Left hindlimb (tissue), 1 donor: ENCODE measurements at places on chromosomes 6 and 20.
A peak's percentile ranks its signal among the peaks of the same experiment; 100 is the strongest.

GRCh38 chr6:142387997-142388815 lies 86.4 kb downstream of the ADGRG6 start:
- no peak for DNase-seq

- peak; percentile 22 for DNase-seq
Observed at GRCh38 chr6:135603249-135603648, 105.7 kb upstream of the AHI1 start.

GRCh38 chr6:18493382-18493891 lies 106.3 kb downstream of the RNF144B start:
- no peak for DNase-seq

DNA sequence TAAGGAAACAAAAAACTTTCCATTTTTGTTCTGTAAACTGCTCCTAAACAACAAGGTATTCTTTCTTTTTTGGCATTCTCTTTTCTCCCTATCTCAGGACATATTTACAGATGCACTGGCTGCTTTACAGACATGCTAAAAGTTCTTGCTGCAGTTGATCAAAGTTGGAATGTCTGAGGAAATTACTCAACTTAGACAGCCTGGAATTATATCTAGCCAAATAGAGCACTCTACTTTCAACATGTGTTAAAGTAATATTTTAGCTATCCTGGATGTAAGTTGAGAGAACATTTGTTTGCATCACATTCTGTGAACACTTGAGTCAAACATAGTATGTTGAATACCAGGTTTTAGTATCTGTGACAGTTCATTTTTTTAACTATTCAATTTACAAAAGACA lies 24.8 kb downstream of the TASP1 start:
- DNase-seq: no peak

DNA sequence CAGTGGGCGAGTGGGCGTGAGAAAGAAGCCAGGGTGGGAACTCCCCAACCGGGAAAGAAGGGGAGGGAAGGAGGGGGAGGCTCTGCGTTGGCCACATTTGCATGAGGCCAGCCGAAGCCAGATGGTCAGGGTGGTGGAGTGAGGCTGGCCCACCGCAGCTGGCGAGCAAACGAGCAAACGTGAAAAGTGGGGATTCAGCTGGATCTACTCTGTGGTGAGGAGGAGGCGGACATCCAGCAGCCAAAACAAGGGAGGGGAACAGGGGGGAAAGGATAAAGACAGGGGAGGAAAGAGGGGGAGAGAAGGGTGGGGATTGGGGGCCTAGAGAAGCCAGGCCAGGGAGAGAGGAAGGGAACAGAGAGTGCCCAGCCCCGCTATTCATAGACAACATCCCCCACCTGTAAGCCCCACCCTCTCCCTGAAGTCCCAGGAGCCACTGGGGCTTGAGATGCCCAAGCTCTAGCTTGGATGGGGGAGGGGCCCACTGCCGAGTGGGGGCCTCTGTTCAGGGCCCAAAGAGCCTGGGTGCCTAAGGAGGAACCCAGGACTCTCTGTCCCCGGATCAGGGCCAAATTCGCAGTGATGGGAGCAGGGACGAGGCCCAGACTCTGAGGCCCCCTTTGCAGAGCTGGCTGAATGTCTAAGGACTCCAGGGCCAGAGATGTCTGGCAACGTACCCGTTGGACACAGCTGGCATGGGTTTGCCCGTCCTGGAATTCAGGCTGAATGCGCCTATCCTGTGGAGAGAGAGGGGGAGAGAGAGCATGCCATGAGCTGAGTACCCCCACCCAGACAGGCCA lies 45.1 kb downstream of the CPNE5 start:
- DNase-seq: peak; percentile 85

- no peak for DNase-seq
Observed at GRCh38 chr6:138821519-138821918, 25.6 kb downstream of the ECT2L start.

DNA sequence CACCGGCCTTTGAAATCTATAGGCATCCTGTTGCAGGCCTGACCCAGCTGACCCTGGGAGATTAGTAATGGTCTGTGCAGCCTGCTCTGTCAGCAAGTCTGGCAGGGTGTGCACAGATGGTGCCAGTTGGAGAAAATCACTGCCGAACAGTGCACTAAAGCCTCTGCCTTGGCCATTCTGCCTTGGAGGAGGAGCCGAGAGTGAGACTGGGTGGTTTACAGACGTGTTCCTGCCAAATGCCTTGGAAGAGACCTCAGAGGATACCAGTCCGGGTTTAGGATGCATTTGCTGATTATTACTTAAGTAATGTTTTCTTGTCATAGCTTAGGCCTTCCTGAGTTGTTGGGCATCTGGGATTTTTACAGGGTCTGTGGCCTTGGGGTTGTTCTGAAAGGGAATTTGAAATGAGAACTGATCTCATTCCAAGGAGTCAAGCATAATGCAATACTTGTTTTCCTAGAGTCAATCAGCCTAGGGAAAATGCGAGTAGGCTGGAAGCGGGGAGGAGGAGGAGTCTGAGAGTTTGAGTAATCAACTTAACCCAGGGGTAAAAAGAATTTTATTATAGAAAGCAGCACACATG lies 292.1 kb downstream of the SOX4 start:
- peak; percentile 82 for DNase-seq

GRCh38 chr6:148343047-148343782 lies 577 bp downstream of the SASH1 start:
- no peak for DNase-seq

GRCh38 chr6:122428781-122429180 lies 29.3 kb downstream of the HSF2 start:
- no peak for DNase-seq

- peak; percentile 88 for DNase-seq
Observed at GRCh38 chr6:100464903-100465700, at the start of gene SIM1. Gene SIM1, minus strand, starts transcription at chr6:100464921. Its CDS starts 1,453 bp downstream, at chr6:100463468.

DNA sequence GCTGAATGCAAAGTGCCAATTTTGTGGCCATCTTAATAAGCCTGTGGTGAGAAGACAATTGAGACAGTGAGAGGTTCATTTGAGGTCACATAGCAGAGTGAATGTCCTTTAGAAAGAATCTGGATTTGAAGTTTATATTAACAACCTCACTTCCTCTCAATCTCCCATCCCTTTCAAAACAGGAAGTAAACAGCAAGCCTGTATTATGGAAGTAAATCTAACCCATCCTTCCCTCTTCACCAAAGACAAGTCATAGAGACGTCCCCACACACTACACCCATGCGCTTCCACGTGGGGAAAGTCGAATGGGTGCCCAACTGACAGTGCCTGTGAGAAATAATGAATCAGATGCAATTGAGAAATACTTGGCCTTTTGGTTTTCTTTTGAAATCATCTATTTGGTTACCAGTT lies 28.8 kb upstream of the CCND3 start:
- DNase-seq: no peak

- no peak for DNase-seq
Observed at GRCh38 chr6:169263836-169264608, 10.4 kb upstream of the THBS2 start.

- no peak for DNase-seq
Observed at GRCh38 chr6:45690846-45691245, 313.1 kb upstream of the SUPT3H start.

DNA sequence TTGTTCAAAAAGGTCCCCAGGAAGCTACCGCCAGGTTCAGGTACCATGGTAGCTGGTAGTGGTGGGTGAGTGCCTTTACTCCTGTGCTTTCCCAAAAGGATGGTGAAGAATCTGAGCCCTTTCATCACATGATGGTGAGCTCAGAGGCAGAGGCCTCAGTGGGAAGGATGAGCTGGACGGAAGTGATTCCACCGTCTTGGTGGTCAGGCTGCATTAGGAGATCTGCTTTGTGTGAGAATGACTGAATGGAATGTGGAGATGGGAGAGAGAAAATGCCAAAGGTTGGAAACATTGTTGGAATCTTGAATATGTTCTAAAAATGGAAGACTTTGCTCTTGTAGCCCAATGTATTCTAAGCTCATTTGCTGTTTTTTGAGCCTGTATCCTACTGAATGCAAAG lies 108.1 kb upstream of the SCP2D1 start:
- DNase-seq: no peak

GRCh38 chr6:147204843-147205311 lies 660 bp downstream of the STXBP5 start:
- DNase-seq: no peak

DNA sequence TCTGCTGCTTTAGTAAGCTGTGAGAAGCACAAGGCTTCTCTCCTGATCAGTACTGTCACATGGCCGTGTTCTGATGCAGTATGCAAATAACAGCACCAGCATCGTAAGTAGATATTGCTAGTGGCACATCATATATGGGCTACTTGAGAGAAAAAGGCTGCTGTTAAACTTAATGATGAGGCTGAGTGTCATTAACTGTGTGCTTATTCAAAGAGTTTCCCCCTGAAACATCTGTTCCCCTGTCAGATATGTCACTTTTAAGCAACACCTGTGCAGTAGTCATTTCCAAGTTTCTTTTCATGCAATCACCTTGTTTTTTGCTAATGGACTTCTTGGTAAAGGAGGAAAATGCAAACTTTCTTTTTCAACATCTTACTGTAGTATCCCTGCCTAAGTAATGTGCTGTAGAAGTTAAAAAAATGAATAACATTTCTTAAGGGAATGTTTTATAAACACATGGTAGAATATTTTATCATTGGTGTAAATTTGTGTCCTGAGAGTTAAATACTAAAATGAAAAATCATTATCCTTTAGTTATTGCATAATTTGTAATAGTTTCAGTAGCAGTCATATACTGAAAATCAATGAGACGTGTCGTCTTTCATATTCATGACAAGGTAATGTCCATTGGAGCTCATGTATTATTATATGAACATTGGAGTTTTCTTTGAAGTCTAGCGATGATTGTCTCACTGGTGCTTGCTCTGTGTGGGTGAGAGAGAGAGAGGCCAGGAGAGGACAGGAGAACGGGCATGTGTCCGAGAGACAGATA lies 366.3 kb downstream of the CDKAL1 start:
- DNase-seq: no peak

DNA sequence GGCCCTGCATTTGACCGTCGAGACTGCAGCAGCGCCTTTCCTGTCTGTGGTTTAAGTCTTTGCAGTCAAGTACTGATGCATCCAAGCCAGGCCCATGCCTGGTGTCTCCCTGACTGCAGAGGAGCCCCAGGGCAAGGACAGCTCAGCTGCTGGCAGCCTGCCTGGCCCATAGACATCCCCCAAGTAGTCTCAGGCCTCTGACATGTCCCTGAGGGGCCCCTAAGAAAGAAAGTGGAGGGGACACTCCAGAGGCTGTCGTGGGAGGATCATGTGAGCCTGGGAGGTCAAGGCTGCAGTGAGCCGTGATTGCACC lies 18.0 kb downstream of the HRH3 start:
- no peak for DNase-seq

DNA sequence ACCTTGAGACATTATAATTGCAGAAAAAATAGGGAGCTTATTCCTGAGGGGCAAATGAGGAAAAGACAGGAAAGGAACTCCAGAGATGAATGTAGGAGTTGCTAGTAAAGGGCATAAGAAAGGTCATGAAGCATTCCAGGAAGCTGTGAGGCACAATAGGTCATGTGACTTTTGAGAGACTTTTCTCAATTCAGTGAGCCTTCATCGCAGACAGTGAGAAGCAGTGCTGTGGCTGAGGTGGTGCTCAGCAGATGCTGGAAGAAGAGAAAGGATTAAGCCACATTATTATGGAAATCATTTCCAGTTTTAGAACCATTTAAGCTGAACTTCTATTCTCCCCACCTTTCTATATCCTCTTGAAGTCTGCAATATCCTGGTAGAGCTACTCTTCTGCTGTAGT lies 4.1 kb downstream of the SPTLC3 start:
- DNase-seq: no peak

DNA sequence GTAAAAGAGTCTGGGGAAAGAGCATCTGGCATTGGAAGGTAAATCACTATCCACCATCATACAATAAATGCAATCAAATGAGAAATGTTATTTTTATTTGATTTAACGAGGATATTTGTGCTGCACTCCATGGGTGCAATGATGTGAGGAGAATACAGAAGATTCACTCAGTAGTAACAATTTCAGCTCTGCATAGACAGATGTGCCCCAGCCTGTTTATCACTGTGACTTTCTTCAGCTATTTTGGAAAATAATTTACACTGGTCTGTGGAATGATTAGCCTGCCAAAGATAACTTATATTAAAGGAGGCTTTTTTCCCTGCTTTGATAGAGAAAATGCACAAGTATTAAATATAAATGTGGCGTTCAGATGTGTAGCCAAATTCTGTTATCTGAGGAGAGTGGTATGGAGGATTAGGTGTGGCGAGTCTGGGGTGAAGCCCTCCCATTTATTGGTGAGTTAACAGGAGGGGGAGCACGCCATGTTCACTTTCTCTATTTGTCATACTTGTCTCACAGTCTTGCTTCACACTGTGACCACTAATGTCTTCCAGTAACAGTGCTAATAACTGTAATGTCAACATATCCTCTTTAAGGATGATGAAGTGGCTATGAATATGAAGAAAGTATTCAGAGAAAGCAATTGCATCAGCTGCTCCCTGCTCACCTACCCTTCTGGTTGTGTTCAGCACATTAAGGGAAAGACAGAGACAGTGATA lies 645.6 kb downstream of the MMUT start:
- no peak for DNase-seq

- DNase-seq: peak; percentile 92
Observed at GRCh38 chr6:36874443-36875249, at the start of gene PPIL1. Gene PPIL1, minus strand, starts transcription at chr6:36874803. Its CDS starts 31 bp downstream, at chr6:36874772.

- no peak for DNase-seq
Observed at GRCh38 chr6:143727035-143727434, 49.3 kb downstream of the PHACTR2 start.

DNA sequence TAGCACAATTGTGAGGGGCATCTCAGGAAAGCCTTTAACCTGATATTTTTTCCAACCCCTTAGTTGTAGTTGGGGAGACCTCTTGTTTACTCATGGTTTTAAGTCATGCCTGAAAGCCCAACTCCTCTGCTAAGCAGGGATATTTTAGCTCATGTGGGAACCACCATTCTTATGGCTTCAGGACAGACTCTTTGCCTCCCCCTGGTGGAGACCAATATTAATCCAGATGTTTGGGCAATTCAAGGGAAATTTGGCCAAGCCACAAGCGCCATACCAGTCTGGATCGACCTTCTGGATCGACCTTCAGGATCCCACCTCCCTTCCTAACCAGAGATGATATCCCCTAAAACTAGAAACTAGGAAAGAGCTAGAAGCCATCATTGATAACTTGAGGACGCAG lies 211.2 kb downstream of the C6orf118 start:
- DNase-seq: no peak

- no peak for DNase-seq
Observed at GRCh38 chr6:149988550-149989346, 25.0 kb downstream of the ULBP1 start.

GRCh38 chr6:157223021-157223430 lies 100.3 kb downstream of the TMEM242 start:
- no peak for DNase-seq

- DNase-seq: no peak
Observed at GRCh38 chr6:72911463-72912155, 289.7 kb downstream of the KCNQ5 start.
